Activated CD4-positive, alpha-beta T cell treated with anti-CD3 and anti-CD28 coated beads for 48 hours (primary cell): ENCODE measurements at places on chromosomes 1 and 21.
A peak's percentile ranks its signal among the peaks of the same experiment; 100 is the strongest.

DNA sequence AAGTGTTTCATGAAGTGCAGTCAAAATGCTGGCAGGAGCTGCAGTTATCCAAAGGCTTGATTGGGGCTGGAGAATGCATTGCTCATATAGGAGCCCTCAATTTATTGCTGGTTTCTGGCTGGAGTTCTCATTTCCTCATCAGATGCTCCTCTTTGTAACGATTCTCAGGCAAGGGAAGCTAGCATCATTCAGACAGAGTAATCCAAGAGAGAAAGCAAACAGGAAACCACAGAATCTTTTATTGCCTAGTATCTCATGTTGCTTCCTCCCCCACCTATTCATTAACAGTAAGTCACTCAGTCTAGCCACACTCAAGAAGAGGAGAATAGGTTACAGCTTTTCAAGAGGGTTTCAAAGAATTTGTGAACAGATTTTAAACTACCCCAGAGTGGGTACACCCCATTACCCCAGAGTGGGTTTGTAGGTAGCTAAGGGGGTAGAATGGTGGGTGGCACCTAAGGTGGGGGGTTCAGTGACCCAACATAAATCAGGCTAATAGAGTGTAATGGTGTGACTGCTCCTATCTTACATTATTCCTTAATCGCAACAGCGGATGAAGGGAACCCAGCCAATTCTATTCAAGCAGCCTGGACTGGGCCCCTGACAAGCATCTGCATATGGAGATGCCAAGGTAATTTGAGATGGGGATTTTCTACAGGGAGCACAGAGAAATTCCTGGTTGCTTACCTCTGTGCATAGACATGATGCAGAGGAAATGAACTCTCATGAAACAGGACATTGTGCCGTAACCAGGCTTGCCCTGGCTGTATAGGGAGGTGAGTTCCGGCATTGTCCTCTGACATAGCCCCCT lies 67.1 kb downstream of the KCNJ15 start:
- no peak for DNase-seq

GRCh38 chr1:63316598-63316983 lies 5.8 kb upstream of the FOXD3 start:
- DNase-seq, result no peak

DNA sequence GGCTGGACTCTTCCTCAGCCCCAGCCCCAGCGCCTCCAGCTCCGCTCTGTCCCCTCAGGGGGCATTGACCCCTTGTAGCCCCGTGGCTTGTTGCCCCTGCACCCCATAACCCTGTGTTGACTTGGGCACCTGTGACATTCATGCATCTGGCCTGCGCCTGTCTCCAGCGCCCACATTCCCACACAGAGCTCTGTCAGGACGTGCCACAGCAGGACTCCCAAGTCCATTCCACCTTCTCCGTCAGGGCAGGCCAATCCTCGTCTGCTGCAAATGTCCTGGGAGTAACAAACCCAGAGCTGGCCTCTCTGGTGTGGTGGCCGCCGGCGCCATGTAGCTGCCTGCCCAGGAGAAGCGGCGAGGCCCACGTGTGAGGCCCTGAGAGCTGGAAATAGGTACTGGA lies 60.6 kb downstream of the AGPAT3 start:
- no peak for DNase-seq

GRCh38 chr1:183604038-183604808 lies 14.0 kb upstream of the NCF2 start:
- DNase-seq, result no peak

DNA sequence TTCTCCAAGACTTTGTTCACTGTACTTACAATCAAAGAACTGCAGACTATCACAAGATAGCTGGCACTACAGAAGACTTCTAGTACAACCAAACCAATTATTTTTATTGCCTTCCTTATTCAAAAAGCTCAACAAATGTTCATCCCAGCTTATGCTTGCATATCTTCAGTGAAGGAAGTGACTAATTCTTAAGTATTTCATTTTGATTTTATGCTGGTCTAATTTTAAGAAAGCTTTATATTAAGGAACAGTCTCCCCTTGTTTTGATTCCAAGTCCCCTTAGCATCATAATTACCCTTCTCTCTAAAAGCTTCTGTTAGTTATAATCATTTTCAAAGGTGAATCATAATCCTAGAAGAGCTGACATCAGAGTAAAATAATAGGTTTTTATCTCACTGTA lies 132.9 kb downstream of the LRRIQ3 start:
- no peak for DNase-seq

DNA sequence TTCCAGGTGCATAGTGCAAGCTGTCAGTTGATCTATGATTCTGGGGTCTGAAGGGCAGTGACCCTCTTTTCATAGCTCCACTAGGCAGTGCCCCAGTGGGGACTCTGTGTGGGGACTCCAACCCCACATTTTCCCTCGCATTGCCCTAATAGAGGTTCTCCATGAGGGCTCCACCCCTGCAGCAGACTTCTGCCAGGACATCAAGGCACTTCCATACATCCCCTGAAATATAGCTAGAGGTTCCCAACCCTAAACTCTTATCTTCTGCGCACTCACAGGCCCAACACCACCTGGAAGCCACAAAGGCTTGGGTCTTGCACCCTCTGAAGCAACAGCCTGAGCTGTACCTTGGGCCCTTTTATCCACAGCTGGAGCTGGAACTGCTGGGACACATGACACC lies 65.7 kb upstream of the PKN2 start:
- no peak for DNase-seq

DNA sequence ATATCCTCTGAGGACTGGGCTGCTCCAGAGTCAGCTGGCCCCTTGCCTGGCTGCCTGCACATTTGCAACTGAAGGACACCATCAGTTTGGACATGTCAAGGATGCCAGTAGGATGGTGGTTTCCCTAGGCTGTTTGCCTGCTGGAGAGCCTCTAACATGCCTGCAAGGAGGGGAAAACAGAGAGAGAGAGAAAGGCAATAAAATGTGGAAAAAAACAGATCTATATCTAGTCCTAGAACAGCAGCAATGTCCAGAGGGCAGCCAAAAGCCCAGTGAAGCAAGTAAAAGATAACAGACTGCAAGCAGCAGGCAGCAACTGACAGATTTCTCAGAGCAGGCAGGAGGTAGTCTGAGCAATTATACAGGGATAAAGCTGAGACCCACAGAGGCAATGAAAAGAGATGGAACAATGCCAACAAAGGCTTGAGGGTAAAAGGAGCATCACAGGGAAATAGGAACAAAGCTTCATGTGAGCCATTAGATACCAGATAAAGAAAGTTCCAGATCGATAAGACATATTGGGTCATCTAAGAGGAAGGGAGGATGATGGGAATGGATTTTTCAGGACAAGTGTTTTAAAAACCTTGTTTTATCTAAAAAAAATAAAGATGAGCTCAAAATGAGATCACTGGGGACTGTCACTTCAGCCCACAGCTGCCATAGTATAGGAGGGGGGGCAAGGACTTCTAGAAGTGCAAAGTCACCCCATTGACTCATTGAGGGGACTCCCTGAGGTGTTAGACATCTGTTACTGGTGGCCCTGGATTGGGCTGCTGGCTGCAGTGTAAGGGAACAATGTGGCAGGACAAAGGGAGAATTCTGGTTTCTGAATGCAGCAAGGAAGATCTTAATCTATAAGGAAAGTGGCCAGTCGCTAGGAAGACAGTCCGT lies 38.6 kb upstream of the GADD45A start:
- DNase-seq, result peak; percentile 12

DNA sequence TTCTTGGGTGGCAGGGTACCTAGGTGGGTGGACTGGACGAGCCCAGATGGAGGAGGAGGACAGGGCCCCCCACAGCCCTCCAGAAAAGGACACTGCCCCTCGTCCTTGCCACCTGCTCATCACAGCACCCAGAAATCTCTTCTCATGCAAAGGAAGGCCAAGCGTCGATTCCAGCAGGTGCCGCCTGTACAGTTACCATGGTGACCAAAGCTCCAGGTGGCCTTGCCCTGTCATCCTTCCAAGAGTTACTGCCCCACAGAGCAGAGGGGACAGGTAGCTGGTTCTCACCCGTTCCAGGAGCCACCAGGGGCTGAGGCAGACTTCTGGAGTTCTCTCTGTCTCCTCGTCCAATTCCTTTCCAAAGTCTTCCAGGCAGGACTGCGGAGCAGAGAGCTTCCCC lies 119.9 kb upstream of the VAMP3 start:
- DNase-seq, result no peak

DNA sequence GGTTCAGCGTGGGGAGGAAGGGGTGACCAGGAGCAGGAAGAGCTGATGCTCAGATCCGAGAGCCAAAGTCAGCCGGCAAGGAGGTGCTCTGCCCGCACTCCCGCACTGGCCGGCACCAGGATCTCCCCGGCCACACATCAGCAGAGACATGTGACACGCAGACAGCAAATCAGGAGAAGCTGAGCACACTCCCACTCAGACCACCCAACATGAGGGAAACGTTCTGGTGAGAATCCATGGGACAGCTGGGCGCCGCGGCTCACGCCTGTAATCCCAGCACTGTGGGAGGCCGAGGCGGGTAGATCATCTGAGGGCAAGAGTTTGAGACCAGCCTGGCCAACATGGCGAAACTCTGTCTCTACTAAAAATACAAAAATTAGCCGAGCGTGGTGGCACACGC lies 18.6 kb upstream of the PTTG1IP start:
- no peak for DNase-seq

- no peak for DNase-seq
Measured at GRCh38 chr1:12345350-12346217, 115.8 kb downstream of the VPS13D start.

DNA sequence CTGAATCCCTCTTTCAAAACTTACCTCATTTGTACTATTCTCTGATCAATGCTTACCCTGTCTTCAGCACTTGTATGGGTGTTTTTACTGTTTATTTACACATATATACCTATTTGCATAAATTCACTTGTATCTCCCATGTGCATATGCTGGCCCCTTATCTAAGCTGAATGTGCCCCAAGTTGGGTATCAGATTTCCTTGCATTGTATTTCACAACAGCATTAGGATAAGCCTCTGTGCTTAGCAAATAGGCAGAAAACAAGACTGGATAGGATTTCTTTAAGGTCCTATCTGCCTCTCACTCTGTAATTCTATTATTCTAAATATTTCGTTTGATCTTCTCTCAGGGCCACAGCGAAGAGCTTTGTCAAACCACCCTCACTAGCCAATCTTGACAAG lies 45.9 kb upstream of the IPO9 start:
- DNase-seq, result no peak

GRCh38 chr1:81869307-81869706 lies 68.6 kb downstream of the ADGRL2 start:
- DNase-seq, result no peak

GRCh38 chr1:244273845-244274619 lies 177.7 kb downstream of the ADSS2 start:
- DNase-seq, result peak; percentile 27

DNA sequence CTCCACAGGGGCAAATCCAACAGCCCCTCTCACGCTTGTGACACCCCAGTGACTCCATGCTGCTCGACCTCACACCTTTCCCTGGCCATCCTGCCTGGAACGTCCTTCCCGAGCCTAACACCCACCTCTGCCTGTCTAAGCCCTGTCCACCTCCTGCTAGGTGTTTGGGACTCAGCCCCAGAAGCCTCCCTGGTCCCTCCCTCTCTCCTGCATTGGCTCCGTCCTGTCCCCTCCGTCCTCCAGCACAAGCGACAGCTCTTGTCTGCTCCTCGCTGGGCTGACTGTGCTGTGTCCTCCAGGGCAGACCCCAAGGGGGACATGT lies 102.0 kb upstream of the IFFO2 start:
- DNase-seq, result no peak

DNA sequence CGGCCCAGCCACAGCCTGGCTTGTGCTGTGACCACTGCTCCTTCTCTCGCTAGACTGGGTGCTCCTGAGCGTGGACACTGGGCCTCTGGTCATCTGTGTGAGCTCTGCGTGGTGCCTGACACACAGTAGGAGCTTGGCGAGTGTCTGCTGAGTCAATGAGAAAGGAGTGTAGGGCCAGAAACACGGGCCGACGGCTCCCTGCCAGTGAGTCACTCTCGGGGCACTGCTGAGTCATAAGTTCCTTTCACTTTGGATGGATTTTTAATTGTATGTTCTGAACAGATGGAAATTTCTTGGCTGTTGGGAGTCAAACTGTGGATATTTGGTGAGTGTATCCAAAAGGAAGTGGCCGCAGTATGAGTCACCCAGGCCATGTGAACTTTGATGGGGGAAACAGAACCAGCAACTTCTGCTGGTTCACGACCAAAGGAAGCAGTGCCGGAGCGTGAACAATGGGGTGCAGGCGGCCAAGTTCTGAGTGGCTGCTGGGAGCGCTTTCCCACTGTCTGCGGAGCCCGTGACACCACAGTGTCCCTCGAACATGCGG lies 41.0 kb upstream of the COL18A1 start:
- peak; percentile 68 for DNase-seq

DNA sequence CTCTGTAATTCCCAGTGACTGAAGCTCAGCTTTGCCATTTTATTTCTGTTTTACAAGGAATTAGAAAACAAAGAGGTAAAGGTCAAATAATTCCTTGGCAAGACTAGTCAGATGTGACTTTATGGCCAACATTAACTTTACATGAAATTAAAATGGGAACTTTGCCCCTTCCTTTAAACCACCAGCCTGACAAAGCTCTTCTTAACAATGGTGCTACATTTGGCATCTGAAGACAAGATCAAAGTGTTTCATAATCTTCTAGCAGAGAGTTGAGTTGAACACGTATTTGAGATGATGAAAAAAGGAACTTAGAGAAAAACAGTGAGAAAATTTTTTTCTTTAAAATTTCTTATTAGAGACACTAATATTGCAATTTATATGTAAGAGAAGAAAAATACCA lies 193.8 kb downstream of the AK5 start:
- DNase-seq, result no peak

DNA sequence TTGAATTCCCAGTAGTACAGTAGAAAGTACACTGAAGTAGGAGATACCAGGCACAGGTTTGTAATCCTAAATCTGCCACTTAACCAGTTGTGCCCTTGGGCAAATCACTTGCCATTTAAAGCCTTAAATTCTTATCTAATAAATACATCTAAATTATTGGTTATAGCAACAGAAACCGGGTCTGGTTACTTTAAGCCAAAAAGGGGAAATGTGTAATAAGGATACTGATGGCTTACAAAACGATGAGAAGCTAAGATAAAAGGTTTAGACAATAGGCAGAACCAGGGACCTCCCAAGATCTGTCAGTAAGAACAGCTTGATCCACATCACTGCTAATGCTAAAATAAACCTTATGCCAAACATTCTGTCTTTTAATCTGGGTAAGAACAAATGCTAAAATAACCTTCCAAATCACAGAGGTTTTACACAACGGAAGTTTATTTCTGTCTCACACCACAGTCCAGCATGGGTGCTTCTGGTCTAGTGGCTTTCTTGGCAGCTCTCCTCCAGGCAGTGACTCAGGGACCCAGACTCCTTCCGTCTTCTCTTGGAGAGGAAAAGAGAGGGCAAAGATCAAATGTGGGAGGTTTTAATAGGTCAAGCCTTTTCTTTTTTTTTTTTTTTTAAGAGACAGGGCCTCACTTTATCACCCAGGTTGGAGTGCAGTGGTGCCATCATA lies 16.5 kb upstream of the ZMYM1 start:
- DNase-seq, result no peak

- DNase-seq, result no peak
Measured at GRCh38 chr1:223492044-223492443, 98.8 kb downstream of the CCDC185 start.
